NCI-H1436 (cell line): ENCODE measurements at places on chromosomes 1 and 21.

DNA sequence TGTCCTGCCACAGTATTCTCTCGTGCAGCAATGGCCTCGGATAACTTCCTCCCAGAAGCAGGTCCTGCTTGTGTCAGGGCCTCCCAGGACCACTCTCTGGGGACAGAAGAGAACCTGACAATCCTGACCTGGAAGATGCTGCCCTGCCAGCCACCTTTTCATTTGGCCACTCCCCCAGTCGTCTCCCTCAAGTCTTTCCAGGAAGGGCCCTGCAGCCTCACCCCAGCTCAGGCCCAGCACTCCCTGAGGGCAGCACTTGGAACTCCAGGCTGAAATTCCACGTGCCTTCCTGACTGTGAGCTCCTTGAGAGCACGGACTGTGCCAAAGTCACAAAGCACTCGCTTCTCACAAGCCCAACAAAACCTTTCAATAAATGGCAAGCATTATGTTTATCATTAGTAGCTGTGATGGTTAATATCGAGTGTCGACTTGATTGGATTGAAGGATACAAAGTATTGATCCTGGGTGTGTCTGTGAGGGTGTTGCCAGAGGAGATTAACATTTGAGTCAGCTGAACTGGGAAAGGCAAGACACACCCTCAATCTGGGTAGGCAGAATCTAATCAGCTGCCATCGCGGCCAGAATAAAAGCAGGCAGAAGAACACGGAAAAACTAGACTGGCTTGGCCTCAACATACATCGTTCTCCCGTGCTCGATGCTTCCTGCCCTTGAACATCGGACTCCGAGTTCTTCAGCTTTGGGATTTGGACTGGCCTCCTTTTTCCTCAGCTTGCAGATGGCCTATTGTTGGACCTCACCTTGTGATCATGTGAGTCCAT lies 2.3 kb upstream of the CLEC20A start:
- no peak for DNase-seq

- DNase-seq, result no peak
These were observed 64.8 kb downstream of the PRDM2 start for GRCh38 chr1:13764588-13765332.

DNA sequence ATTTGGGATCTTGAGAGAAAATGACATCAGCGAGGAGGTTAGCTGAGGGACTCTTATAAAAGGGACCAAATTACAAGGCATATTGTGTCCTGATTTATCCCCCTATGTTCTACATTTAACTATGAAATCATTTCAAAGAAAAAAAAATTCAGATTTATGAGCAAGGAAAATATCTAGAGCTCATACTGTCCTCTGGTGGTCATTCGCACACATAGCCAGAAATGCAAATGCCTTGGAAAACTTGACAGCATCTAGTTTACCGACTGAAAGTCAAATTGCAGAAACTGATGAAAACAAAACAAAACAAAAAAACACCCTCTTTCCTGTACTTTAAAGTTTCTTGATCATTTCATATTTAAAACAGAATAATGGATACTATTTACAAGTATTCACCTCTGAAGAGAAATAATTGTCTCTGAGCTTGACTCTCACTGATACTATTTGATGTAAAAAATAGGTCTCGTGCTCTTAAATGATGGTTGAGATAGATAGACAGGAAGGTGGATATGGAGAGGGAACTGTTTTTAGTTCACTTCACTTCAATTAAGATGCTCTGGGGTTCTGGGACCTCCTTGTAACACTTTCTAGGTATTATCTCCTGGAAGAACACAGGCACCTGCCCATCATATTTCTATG lies 253.8 kb downstream of the PCP4 start:
- DNase-seq, result peak; percentile 58

DNA sequence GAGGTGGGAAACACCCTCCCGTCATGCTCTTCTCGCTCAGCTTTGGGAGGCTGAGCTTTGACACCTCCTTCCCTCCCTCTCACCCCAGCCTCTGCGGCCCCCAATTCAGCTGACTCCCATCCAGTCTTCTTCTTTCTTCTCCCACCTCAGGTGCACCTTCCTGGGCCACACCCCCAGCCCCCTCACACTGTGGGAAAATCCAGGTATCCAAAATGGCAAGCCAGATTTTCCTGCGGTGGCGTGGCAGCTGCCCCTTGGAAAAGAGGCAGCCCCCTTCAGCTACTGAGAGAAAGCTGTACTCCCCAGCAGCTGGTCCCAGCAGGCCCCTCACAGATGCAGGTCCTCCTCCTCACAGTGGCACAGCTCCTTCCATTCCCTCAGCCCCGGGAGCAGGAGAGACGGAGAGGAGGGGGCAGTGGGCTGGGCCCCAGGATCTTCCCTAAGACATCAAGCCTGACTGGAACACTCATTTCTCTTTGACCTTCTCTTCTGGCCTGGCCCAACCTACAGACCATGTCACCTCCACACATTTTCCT lies 61.6 kb downstream of the OPTC start:
- no peak for DNase-seq

DNA sequence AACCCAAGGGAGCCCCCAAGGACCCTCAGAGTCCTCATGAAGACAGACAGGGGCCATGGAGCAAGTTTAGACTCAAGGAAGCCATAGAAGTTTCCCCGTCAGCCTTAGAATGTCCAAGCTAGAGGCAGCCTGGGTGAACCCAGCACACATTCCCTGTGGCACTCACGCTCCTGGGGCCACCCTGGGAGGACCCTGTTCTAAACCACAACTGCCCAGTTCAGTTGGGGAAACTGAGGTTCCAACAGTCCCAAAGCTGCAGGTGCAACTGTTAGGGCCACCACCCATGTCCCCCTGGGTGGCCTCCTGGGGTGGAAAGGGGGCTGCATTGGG lies 9.3 kb downstream of the WNT3A start:
- no peak for DNase-seq

GRCh38 chr1:9465640-9466039 lies 73.6 kb upstream of the SLC25A33 start:
- DNase-seq, result no peak

DNA sequence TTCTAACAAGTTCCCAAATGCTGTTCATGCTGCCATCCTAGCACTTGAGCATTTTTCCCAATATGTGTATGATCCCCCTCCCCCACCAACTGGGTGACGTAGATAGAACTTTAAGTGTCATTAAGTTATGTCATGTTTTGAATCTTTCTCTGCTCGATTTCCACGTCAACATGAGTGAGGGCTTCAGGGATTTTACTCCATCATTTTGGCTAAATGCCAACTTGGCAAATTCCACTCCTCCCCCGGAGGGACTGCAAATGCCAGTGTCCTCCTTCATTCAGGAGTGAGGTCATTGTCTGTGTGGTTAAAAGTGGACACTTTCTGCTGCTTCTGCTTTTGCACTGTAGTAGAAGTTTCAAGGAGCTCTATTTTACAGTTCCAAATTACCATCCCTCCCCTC lies 201.7 kb downstream of the FGGY start:
- no peak for DNase-seq

GRCh38 chr21:41783476-41784180 lies 16.8 kb upstream of the RIPK4 start:
- peak; percentile 63 for DNase-seq

GRCh38 chr1:223189903-223190724 lies 47.1 kb upstream of the TLR5 start:
- DNase-seq, result no peak

DNA sequence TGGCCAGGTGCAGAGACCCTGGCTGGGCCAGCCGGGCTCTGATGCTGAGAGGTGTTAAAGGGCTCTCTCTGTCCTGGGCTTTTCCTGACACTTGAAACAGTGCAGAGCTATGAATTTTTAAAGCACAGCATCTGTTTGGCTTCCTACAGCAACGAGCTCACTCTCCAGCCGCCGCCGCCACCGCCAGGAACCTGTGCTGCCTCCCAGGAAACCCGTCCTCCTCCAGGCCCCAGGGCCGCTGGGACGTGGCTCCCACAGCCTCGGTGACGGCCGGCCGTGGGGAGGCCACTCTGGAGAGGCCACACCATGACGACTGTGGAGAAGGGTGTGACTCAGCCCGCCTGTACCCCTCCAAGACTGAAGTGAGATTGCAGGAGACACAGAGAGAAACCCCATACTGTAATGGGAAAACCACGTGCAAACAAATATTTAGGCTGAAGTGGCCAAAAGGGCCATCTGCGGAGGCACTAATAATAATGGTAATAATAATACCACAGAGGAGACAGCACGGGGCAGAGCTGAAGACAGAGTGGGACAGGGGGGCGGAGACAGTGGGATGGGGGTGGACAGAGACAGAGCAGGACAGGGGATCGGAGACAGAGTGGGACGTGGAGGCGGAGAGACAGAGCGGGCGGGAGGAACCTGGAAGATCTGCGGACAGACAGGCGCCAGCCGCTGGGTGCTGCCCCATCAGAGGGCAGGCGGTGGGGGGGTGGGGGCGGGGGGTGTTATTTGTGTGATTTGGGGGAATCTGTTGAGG lies 139.2 kb downstream of the CASZ1 start:
- DNase-seq, result no peak

DNA sequence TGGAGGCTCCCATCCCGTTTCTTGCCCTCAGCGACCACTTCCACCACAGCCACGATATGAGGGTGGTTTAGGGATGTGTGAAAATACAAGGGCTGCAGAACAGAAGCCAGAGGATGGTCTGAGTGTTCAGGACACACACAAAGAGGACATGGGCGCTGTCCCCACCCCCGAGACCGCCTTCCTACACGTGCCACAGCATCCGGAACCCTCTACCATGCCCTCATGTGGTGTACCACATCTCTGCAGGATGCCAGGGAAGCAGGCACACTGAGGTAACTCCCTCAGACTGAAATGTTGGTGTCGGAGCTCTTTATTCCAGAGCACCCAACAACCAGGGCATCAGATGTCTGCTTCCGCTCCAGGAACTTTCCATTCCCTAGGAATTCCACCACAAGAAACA lies 23.1 kb downstream of the NPHP4 start:
- no peak for DNase-seq

DNA sequence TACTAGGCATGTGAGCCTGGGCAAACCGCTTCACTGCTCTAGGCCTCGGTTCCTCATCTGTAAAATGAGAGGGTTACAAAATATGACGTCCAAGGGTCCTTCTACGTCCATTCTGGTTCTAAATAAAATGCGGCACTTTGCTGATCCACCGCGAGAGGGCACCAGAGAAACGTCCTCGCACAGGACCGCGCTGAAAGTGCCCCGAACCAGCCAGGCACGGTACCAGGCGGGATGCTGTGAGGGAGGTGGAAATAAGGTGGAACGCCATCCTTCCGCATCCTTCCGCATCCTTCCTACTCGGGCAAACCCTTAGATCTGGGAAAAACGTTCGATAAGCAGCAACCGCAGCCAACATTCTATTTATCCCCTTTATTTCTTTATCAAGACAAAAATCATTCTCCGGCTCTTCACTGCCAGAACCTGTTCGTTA lies 60.3 kb upstream of the KRTAP19-8 start:
- DNase-seq, result peak; percentile 45

GRCh38 chr1:155003227-155003765 lies 694 bp downstream of the ZBTB7B start:
- DNase-seq, result no peak

DNA sequence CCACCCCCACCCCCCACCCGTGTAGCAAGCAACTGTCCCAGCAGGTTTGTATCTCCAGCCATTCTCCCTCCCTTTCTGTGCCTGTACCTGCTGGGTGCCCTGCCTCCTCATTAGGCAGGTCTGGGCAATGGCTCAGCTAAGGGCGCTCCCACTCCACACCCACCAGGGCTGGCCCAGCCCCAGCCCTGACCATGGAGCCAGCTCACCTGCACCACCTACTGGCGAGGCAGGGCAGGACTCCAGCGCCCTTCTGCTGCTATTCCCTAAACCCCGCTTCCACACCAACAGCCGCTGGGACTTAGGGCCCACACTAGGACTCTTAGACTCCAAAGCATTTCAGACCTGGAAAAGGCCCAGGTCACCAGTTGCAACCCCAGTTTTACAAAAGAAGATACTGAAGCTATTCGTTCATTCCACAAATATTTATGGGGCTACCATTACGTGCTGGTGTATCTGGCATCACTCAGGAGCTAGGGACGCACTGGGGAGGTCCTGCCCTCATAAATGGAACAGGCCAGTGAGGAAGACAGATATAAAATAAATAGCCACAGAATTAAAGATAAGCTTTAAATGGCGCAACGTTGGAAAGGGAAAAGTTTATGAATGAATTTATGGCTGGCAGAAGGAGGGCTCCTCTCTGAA lies 24.0 kb downstream of the PGLYRP3 start:
- DNase-seq, result no peak

DNA sequence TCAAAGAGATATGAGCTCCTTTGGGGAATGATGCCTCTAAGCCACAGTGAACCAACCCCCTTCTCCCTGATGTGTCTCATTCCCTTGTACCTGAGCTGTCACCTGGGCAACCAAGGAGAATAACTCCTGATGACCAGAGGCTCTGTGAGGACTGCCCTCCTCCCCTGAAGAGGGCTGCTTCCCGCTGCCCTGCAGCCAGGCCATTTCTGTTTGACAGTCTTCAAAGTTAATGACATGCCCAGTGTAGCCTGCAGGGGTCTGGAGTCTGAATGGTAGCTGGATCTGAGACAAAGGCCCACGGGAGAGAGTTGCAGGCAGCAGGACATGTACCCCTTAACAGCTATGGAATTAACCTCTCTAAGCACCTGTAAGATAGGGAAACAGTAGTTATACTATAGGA lies 3.4 kb upstream of the SLFNL1 start:
- DNase-seq, result no peak

DNA sequence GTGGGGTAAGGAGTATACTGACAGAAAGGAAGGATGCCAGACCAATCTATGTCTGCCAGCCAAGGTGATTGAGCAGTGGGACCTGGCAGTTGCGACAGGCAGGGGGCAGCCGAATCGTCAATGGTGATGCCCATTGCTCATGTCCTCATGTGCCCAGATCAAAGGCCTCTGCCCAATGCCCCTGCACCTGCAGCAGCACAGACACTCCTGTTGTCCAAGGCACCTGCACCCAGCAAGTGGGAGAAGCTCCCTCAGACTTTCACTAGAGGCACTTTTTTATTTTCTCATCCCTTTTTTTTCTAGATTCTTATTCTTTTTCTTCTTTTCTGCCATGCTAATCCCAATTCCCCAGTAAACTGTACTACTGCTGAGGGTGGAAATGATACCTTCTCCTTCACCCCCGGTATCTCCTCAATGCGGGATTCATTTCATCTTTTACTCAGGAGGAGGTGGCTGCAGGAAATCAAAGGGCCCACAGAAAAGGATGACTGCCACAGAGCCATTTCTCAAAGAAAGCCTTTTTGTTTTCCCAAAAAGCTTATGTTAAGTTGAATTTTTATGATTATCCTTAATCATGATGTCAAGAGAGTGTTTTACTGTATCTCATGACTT lies 332.0 kb downstream of the PAPPA2 start:
- DNase-seq, result no peak
